Activated effector memory CD4-positive, alpha-beta T cell treated with Interleukin-2 at 50 U/mL for 16 hours (primary cell): ENCODE measurements at places on chromosomes 1 and 21.

DNA sequence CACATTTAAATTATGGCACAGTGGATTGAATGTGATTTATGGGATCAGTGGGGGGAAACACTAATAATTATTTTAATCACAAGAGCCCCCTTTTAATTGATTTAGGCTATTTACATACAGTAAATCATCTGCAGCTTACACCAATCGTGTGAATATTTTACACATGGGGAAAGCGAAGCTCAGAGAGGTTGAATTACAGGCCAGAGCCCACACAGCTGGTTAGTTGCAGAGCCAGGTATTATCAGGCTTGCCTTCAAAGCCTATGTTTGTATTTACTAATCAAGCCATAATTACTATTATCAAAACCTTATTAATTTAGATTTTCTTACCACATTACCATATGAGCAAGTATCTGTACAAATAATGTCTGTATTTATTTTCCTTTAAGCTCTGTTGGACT lies 749 bp downstream of the SDCCAG8 start:
- no peak for DNase-seq

DNA sequence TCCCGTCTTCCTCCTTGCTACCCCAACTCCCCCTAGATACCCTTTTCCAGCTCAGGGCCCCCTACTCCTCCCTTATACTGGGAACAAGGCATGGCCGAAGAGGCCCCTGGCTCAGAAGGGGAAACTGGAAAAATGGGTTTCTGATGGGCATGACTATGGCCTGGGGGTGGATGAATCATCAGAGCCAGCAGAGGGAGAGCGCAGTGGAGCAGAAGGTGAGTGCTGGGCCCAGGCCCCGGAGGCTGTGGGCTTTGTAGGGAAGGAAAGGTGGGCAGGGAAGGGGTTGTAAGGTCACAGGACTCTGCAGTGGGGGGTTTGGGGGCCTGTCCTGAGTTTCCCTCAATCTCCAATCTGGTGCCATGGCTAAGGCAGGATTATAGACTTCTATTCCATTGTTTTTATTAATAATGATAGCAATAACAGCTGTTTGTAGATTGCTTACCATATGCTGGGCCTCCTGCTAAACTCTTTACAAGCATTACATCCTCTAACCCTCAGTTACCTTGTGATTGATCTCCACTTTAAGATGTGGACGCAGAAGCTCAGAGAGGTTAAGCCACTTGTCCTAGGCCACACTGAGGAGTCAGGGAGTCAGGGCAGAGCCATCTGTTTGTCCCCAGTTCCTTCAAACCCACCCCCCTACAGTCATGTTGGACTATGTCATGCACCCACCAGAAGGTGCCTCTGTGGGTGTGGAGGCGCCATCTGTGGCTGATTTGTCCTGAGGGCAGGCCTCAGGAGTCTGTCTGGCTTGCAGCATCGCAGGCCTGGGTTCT lies 36.2 kb upstream of the ZNF362 start:
- no peak for DNase-seq

- DNase-seq: no peak
Measured at GRCh38 chr1:62508187-62508758, 71.4 kb downstream of the USP1 start.

DNA sequence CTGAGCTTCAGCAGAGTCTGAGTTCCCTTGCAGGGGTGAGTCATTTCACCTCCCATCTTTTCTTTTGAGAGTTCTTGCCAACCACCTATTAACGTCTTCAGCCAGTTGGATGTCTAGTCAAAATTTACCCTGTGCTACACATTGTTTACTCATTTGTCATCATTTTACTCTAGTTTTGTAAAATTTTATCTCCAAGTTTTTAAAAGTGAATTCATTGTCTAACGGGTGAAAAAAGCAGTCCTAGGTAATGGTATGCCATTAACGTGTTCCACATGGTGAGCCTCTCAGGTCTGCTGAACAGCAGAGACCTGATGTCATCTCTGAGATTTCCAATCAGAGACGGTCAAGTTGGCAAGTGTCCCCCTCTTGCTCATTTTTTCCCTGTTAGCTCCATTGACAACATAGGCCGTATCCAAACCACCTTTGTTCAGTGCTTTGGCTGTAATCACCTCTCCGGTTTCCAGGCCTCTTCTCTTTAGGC lies 85.4 kb downstream of the TBX15 start:
- DNase-seq: no peak

DNA sequence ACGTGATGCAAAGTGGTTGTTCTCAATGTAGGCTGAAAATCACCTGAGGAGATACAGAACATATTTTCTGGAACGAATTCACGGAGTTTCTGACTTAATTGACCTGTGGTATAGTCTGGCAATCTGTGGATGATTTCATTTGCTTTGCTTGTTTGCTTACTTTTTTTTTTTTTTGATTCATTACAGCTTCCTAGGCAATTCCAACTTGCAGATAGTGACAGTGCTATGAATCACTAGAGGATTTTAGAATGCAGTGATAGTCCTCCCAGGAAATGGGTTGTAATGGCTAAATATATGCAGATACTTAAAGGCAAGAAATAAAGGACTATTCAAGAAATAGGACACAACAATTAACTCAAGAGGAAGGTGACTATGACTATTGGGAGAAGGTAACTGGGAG lies 1378.1 kb upstream of the PRMT6 start:
- DNase-seq: no peak

GRCh38 chr21:36611379-36611778 lies 87.5 kb upstream of the SIM2 start:
- no peak for DNase-seq

DNA sequence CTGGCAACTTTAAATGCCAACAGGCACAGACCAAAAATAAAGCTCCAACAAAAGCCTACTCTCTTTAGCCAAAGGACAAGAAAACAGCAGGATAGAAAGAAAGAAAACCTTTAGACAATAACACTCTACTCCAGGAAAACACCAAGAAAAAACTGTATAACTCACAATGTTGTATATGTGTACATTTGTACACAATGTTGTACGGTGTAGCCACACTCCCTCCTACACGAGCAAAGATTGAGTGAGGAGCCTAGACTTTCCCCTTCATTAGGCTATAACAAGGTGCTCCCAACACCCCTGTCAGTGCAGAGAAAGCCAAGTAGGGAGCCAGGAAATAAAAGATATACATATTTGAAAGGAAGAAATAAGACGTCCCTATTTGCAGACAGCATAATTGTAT lies 24.0 kb downstream of the GJA4 start:
- DNase-seq: no peak

GRCh38 chr1:226609836-226610455 lies 61.4 kb downstream of the STUM start:
- no peak for DNase-seq

DNA sequence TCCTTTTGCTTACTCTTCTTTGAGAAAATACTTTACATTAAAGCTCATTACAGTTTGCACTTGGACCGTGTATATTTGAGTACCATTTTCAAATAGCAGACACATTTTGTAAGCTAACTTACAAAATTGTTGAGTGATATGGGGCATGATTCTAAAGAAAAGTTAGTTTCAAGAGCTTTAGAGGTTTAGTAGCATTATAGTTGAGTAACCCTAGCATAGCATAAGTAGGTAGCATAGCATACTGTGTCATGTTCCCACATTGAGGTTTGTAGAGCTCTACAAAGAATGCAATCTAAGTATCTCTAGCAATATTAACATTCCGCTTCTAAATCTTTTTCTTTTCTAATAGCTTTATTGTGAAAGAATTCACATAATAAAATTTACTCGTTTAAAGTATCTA lies 92.0 kb downstream of the ITSN1 start:
- DNase-seq: no peak

DNA sequence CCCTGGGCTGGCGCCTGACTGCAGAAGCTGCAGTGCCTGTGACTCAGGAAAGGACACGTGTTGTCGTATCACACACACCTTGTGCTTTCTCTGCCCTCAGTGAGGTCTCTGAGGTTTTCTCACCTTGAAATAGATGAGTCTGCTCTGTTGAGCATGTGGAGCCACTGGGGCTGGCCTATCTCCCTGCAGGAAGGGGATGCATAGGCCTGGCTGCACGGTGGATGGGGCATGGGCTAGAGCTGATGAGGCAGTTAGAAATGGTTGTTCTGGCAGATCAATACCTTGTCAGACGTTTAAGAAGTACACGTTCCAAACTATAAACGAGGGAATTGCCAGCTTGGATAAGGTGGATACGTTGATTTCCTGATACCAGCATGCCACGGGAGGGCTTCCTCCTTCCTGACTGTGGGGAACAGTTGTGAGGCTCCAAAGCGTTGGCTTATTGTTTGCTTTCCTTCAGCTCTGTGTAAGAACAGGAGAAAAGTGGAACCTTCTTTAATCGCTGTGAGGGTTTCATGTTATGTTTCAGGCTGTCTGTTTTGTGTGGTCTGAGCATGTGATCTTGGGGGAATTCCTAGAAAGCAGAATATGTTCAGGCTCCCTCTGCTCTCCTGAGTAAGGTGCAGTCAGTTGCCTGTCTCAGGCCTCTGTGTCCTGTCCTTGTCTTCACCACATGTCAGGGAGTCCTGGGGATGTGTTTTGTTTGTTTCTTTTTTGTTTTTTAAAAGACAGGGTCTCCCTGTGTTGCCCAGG lies 44.8 kb downstream of the PCNT start:
- DNase-seq: peak; percentile 25

DNA sequence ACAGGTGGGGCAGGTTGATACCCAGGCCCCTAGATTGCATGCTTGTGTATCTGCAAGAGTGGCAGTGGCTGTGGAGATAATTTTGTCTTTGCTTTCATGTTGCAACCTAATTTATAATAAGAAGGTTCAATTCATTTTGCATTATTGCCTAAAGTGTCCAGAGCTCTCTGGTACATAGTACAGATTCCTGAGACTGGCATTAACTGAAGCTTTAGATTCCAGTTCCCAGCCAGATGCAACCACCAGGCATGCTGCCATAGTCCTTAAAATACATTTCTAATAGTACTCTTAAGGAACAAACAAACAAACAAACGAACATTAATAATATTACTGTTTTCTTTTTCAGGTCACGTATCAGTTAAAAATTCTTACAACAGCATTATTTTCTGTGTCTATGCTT lies 36.9 kb downstream of the SLC35A3 start:
- DNase-seq: no peak

GRCh38 chr1:207309745-207310273 lies 11.7 kb upstream of the CD55 start:
- no peak for DNase-seq
